ENCODE measurements at places on chromosomes 5 and 9.
A peak's percentile ranks its signal among the peaks of the same experiment; 100 is the strongest.

DNA sequence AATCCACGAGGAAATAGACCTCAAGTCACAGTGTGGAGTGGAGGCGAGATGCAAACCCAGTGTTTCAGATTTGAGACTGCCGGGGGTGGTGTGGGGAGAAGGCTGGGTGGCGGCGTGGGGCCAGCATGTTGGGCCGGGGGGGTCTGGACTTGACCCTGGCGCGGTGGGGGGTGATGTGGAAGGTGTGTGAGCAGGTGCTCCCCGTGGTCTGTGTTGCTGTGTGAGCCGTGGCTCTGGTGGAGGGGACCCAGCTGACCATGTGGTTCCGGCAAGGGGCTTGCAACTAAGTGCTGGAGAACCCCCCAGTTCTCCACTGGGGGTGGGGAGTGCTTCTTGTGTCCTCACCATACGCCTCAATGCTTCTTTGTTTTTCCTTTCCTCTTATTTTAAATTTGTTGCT, 25.8 kb downstream of the PRRC2B start:
- no peak for DNase-seq

DNA sequence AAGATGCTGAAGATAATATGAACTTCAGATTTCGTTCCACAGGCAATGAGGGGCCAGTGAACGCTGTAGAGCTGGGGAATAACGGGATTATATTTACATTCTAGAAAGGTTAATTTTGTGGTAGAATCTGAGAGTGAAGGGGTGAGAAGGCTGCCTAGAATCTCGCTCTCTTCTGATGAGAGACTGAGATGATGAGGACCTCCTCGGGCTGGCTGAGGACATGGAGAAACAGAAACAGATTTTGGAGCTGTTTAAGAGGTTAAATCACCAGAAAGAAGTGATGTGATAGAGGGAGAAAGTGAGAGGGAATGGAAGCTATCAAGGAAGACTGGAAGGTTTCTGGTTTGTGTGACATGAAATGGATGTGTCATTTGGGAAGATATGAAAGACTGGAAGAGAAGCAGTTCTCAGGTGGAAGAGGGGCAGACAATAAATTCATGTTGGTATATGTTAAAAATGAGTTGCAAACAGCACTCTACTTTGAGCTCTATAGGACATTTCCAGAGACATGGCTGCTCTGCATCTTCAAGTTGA, 612.6 kb downstream of the ISL1 start:
- DNase-seq: no peak

- peak; percentile 53 for DNase-seq
These were observed 2.3 kb downstream of the ZFAND5 start for GRCh38 chr9:72362680-72363139.

DNA sequence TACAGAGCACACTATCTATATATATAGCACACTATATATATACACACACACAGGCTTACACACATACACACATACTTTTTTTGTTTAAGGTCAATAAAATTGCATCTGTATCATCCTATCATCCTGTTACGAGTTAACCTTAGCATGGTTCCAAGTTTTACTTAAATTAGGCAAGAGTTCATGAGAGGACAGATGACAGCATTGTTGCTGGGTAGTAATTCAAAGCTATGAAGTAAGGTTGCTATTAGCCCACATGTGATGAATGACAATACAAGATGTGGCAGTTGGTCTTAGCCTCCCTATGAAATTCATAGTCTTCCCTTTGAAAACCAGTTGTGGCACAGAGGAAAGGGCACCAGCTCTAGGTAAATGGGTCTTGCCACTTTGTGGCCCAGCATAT, 438.1 kb downstream of the ACTL7B start:
- no peak for DNase-seq

All from right renal cortex interstitium (tissue), 3 donors.